ENCODE measurements at places on chromosomes 12 and 14.

DNA sequence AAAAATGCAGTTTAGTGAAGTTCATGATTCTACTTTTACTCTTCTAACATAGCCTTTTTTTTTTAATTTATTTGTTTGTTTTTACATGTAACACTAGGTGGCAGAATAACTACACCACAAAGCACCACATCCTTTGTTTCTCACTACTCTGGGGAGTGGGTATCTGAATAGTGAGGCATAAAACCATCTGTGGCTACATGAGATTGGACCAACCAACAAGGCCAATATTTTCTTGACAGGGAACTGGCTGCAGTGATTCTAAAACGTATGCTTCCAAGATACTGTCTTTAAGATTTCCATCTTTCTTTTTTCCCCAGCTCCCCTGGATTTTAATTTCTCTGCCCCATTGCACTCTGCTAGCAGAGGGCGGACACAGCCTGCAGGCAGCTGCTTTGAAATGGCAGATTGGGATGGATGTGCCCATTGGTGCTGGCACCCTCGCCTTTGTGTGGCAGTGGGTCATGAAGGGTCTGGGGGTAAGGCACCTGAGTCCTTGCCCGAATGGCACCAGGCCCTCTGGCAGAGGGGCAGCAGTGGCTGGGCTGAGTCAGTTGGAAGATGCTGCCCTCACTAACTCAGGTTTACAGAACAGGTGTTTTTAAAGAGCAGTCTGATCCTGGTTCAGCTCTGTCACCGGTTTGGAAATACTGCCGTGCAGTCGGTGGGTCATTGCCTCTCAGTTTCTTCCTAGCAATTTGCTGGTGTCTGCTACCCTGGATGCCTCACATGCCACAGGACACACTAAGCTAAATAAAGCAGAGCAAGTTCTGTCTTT is 429.1 kb downstream of the RAD51B start:
- DNase-seq = peak; percentile 29

DNA sequence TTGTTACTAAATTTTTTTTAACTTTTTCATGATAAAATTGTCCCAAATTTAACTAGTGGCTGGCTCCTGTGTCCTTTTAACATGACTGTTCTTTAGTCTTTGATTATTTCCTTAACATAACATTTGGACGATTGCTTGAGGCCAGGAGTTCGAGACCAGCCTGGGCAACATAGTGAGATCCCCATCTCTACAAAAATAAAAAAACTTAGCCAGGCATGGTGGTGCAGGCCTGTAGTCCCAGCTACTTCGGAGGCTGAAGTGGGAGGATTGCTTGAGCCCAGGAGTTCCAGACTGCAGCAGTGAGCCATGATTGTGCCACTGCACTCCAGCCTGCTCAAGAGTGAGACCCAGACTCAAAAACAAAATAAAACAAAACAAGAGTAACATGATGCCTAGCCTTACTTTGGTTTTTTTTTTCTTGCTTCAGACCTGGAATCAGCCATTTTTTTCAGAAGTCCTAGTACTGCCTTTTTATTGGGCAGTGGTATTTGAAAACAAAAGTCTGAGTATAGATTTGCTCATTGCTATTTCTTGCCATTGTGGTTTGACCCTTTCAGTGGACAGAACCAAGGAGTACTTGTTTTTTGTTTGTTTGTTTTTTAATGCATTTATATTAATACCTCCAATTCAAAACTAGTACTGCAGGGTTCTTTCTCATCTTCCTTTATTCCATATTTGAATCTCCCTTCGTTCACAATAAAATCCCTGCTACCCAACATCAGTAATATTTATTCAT is 4.8 kb downstream of the TOGARAM1 start:
- no peak for DNase-seq

DNA sequence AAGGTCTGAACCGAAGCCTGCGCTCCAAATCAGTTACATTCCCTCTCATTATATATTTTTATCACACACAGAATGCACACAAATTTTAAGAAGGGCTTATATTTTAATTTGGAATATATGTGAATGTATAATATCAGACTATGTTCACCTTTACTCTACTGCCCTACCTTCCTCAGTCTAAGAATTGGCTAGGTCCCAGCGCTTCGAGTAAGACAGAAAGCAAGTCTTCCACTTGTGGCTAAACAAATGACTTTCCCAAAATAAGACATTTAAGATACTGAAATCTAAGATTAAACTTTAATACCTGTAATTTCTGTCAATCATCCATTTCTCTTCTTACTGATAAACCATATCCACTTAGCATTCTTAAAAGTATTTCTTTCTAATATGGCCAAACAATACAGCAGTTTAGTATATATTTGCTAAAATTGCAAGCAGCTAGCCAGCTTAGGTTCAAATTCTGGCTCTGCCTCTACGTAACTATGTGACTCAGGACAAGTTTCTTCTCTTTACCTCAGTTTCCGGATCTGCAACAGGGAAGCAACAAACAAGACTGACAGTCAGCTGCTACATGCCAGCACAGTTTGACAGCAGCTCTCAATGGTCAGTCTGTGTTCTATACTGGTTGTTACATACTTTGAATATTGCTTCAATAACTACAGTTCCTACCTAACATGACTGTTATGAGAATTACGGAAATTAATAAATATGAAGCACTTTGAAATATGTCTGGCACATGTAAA is 2.0 kb downstream of the INTS13 start:
- no peak for DNase-seq

DNA sequence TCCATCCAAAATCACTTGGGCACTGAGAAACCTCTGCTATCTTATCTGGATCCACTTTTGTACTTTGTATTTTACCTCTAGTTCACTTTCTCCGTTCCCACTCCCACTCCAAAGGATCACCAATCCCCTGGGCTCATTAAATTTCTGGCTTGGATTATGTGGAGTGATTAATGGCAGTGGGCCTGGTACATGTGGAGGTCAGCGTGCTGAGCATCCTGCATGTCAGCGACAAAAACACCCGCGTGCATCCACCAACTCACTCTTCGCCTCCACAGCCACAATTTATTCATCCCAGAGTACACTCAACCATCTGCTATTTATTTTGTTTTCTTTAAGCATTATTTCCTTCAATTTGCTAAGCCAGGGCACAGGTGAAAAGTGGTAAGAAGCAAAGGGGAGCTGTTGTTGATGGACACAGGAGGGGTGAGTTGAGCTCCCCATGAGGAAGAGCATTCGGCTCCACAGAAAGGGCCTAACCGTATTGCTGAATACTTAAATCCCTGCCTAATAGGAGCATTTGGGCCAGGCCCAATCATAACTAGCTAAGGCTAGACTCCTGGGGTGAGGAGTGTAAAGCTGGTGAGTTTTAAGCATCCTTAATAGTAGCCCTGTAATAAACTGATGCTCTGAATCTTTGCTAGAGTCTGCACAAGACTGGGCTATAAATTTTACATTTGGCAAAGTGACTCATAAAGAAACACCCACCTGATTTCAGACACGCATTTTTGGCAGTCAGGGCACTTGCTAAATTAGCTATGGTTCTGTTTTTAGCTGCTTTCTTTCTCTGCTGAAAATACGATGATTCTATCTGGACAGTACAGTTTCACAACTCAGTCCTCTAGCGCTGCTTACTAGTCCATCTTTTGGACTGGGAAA is 137.8 kb downstream of the SLC25A21 start:
- no peak for DNase-seq

- no peak for DNase-seq
These were observed 29.6 kb upstream of the NTF3 start for GRCh38 chr12:5402009-5402935.

- DNase-seq = no peak
These were observed 465.9 kb upstream of the TBX3 start for GRCh38 chr12:115149685-115150378.

- no peak for DNase-seq
These were observed 110.4 kb downstream of the SLC6A15 start for GRCh38 chr12:84802161-84802560.

GRCh38 chr14:55628426-55628825 is 48.4 kb downstream of the KTN1 start:
- DNase-seq = no peak

GRCh38 chr14:22089940-22090339 is 416.3 kb upstream of the OR4E1 start:
- DNase-seq = no peak

DNA sequence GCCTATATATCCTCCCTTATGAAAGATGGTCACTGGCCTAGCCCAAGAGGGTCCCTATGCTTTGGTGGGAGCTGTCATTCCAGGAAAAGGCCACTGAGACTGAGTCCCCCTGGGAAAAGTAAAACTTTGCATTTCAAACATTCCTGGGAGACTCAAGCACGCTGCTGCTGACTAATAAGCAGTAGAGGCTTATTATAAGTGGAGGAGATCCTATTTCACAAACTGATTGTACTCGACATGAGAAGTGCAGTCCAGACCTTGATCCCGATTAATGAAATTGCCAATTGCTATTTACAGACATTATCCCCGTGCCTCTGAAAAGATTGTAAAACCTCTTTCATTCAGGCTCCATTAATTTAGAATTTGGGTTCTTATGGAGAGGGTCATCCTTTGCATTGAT is 96.6 kb downstream of the EMP1 start:
- no peak for DNase-seq

DNA sequence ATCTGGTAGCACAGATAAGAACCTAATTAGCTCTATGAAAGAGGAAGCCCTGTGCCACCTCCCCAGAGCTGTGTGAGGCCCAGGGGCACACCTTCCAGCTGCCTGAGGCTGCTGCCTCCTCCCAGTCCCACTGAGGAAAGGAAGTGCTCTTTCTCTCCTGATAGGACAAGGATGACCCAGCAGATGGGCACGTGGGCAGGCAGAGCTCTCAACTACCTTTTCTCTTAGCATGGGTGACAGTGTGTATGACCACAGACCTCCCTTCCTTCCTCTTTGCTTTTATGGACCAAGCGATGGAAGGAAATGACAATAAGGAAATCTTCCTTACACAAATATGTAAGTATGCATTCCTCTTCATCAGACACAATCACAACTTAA is 127.6 kb upstream of the AMIGO2 start:
- no peak for DNase-seq

- DNase-seq = no peak
These were observed 5.4 kb upstream of the SLC22A17 start for GRCh38 chr14:23358042-23358441.

GRCh38 chr12:22046090-22046967 is at the start of gene CMAS:
TSS of gene CMAS (plus strand) at chr12:22046218. CDS start at chr12:22046304, 86 bp downstream.
- DNase-seq = peak; percentile 54

DNA sequence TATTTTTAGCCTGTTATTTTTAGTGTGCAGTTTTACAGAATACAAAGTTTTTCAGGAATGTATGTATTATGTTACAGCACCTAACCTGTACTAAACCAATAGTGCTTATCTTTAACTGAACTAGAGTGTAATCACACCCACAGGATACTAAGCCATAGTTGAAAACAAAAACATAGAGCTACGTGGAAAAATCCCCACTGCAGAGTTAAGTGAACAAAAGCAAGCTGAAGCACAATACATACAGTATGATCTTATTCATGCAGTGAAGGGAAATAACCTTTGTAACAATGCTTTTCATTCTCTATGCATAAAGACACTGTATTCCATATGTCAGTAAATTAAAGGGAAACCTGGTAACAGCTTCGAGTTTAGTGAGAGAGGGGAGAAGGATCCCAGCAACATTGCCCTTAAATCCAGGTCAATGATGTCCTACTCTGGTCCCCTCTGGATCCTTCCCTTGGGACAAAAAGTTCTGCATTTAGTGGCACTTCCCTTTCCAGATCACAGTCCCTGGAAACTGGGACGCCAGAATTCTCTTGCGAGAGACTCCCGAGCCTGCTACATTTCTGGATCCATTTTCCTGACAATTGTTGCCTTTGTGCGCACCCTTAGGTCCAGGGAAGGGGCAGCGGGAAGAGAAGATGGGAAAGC is 121.3 kb upstream of the CCND2 start:
- no peak for DNase-seq

DNA sequence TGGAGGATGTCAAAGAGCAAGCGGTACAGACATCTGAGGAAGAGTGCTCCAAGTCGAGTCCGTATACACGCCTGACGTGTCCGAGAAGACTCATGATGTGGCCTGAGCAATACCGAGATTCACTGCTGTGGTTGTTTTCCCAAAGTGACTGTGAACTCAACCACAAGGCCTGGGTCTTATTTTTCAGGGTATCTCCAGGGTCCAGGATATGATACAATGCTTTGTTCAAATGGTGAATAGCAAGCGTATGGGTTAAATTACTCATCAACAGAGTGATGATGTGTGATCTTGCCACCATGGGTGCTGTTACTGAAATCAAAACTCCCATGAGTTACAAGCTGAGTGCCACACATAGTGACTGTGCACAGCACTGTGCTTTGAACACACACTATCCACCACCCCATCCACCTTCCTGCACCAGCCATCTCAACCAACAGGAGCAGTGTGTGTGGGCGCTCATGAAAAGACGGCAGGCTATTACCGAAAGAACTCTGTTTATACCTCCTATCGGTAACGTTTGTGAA is 109.6 kb downstream of the BCAT1 start:
- no peak for DNase-seq

GRCh38 chr14:34379816-34380470 is 82.1 kb downstream of the SPTSSA start:
- no peak for DNase-seq

DNA sequence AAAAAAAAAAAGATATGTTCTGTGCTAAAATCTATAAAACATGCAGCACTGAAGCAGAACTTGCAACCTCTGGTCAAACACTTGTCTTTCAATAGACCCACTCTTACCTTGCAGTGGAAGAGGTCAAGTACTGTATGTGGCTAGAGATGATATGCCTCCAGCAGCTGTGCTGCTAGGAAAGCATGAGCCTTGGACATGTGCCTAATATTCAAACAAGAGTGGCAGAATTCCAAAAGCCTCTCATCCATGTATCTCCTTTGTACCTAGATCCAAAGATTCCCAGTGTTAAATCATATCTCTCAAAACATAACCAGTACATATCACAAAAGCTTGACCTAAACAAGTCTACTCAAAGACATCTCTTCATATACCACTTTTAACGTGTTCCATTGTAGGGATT is 105.0 kb upstream of the CPNE8 start:
- peak; percentile 47 for DNase-seq

DNA sequence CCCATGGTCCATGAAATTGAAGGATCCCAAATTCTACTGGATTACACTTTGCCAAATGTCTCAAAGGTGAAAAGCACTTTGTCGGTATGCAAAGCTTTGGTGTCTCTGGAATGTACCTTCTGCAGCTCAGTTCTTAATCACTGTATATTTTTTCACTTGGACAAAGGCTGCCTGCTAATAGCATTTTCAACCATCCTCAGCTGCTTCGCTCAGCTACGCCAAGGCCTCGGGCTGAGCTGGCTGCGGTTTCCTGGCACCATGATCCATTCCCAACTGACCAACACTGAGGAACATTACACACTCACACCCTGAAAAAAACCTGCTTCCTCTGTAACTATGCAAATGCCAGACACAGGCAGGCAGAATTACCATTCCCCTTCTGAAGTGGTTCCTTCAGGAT is 335.2 kb downstream of the DPF3 start:
- no peak for DNase-seq
